ENCODE measurements at places on chromosomes 16 and 17. TPM values are rescaled to one million over a fixed set of nuclear protein-coding genes. Genes with fewer than 3 reads are reported as not detected.

TP53TG3 gene
- not detected for total RNA-seq

PRR29 gene
- total RNA-seq: 0.90 TPM

KRT14 gene
- 1.00 TPM for total RNA-seq

CD300H gene
- not detected for total RNA-seq

ATP2C2 gene
- 0.67 TPM for total RNA-seq

CCL14 gene
- total RNA-seq: 61.1 TPM

BFAR gene
- total RNA-seq: 53.3 TPM

CACNG3 gene
- not detected for total RNA-seq

Data from mesenteric fat pad (tissue), 1 donor.